Stimulated activated CD4-positive, alpha-beta T cell treated with anti-CD3 and anti-CD28 coated beads, Interleukin-15, amount 100 ng/mL, for 1 hour (primary cell): ENCODE measurements at places on chromosomes 7 and 10.

- DNase-seq = no peak
Measured at GRCh38 chr7:55641811-55642210, 69.5 kb upstream of the VOPP1 start.

- DNase-seq = no peak
Measured at GRCh38 chr10:121710207-121710606, 112.0 kb upstream of the FGFR2 start.

GRCh38 chr10:4671451-4672145 lies 154.4 kb upstream of the AKR1E2 start:
- no peak for DNase-seq

DNA sequence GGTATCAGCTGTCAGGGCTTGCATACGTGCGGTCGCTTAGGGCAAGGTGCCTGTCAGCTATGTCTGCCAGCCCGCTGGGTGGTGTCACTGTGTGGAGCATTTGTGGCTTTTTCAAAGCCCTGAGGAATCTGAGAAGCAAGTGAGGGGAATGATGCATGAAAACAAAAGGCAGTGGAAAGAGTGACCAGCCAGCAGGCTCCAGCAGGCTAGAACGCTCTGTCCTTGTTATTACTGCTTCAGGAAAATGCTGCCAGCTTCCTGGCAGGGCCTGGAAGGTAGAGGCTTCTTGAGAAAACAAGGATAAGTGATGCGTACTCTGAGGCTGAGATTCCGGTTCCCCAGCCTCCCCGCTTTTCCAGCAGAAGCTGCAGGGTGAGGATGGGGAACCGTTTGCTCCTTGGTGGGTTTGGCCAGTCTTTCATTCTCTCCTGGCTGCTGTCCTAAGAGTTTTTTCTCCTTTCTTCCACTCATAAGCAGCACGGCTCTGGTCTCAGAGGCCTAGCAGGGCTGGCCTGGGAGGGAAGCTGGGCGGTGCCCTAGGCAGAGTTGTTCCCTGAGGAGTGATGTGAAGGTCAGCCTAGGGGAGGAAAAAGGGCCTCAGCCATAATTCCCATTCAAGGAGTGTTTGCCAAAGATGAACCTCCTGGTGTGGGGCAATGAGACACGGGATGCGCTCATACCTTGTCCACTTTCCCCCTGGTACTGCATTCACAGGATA lies 42.8 kb upstream of the MKLN1 start:
- no peak for DNase-seq

GRCh38 chr7:71403202-71403946 lies 271.4 kb downstream of the GALNT17 start:
- DNase-seq = no peak

DNA sequence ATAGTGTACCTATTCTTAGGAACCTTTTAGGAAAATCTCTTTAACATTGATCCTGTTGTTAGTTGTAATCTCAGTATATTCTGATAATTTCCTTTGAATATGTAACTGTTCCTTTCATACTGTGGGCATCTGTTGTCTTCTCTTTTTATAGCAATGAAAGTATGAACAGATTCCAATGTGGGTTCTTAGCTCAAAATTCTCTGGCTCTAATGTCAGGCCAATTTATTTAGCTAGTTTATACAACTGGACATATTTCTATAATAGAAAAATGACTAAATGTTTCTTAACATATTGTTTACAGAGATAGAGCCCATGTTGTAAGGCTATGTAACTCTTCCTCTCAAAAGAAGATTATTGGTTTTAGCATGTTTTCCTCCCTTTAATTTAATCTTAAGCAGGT lies 363.2 kb downstream of the AUTS2 start:
- no peak for DNase-seq

- DNase-seq = no peak
Measured at GRCh38 chr10:28763471-28764170, 86.3 kb downstream of the BAMBI start.

DNA sequence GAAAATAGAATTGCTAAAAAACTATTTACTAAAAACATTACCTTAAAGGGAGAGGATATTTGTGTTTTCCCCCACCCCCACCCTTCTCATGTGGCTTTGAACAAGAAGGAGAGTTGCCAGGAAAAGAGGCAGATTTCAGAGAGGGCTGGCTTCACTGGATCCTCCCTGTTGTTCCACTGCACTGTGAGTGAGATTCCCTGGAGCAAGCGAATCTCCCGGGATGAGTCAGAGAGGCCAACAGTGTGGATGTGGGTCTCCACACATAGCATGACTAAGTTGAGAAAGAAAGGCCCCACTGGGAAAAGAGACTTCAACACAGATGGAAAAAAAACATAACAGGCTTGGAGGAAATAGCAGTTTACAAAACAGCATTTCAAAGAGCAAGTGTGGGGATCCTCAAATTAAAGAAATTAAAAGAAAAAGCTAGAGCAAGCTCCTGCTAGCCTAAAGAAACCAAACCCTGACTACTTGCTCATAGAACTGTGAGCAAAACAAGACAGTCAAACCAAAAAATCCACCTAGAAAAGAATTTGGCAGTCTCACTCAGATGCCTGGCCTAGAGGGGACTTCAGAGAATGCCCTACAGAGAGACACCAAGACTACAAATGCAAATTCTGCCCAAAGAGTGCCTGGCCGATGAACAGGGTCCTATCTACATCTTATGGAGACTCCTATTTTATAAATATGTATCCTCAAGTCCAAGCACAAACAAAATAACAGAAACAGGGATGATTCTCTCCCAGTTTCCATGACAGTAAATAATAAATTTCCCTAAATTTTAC lies 3.4 kb downstream of the CAV1 start:
- no peak for DNase-seq

GRCh38 chr7:127770885-127771284 lies 118.9 kb downstream of the SND1 start:
- DNase-seq = no peak

GRCh38 chr7:36984041-36984521 lies 259.8 kb upstream of the AOAH start:
- no peak for DNase-seq

- DNase-seq = no peak
Measured at GRCh38 chr10:60426425-60426824, 36.8 kb upstream of the ANK3 start.

GRCh38 chr10:51879238-51879637 lies 179.8 kb upstream of the CSTF2T start:
- no peak for DNase-seq

- DNase-seq = no peak
Measured at GRCh38 chr10:67697724-67698131, 1.7 kb upstream of the CTNNA3 start.

GRCh38 chr7:107076781-107077698 lies 32.5 kb downstream of the PRKAR2B start:
- no peak for DNase-seq

- no peak for DNase-seq
Measured at GRCh38 chr7:72405418-72405817, 6.7 kb downstream of the CALN1 start.

GRCh38 chr7:2629746-2630681 lies 1.8 kb upstream of the TTYH3 start:
- no peak for DNase-seq

DNA sequence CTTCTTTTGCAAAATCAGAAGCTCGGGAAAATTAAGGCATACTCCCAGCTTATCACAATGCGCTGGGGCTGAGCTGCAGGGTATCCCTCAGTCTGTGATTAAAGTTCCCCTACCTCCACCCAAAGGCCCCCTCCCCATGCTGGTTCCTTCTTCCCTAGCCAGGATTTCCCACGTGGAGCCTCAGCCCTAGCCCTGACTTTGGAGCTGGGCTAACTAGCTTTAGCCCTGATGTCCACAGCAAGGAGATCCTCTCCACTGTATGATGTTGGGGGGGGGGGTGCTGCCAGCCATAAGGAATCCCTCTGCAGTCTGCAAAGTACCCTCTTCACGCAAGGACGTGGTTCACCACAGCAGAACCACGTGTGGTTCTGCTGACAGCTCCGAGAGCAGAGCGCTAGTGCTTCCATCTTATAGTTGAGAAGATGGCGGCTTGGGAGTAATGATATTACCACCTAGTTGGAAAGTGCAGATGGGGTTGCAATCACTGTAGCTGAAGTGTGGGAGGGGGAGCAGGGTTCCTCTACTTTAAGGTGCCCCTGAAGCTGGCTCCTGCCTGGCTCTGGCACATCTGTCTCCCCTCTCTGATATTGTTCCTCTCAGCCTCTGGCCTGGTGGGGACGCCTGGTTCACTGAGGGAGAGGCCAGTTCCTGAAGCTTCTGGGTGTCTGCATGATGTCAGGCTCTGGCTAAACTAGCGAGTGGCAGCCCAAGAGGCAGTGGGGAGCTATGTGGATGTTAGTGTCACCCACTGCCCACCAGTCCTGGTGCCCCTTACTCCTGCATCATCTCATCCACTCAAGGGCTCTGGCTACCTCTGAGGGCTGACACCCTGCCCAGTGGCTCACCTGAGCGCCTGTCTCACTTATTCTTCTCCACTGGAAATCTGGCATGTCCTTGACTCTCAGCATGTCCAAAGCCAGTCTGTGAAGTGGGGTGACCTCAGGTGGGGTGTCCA lies 270.7 kb downstream of the RPS24 start:
- DNase-seq = no peak

GRCh38 chr10:11874568-11875493 lies 51.7 kb downstream of the PROSER2 start:
- peak; percentile 24 for DNase-seq

DNA sequence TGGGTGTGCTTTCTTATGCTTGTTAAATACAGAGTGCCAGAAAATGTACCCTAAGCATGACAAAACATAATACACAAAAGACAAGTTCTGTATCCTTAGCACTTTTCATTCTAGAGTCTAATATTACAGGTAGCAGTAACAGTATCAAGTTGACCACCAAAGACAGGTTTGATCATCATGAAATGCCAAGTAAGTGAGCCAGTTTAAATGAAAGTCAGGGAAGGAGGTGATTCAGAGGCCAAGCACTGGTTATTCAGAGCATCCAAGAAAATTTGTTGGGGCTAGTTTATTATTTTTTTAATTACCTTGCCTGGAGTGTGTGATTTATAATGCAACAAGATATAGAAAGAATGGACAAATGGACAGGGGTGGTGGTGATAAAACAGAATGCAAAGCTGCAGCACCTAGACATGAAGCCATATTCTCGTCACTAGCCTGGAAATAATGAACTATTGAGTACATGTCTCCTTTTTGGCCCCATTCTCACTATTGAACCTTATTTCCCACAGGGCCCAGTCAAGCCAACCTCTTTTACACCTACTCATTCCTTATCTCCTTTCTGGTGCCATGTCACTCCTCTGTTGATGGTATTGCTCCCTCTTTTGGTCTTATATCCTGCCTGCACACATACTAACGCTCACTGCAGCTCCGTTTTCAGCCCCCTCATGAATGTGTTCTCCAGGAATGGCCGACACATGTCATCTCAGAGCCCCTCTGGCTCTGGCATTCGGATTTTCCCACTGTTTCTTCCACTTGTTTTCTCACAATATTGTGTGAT lies 78.6 kb upstream of the GLCCI1 start:
- no peak for DNase-seq

- no peak for DNase-seq
Measured at GRCh38 chr10:22391600-22391999, 46.3 kb downstream of the SPAG6 start.

DNA sequence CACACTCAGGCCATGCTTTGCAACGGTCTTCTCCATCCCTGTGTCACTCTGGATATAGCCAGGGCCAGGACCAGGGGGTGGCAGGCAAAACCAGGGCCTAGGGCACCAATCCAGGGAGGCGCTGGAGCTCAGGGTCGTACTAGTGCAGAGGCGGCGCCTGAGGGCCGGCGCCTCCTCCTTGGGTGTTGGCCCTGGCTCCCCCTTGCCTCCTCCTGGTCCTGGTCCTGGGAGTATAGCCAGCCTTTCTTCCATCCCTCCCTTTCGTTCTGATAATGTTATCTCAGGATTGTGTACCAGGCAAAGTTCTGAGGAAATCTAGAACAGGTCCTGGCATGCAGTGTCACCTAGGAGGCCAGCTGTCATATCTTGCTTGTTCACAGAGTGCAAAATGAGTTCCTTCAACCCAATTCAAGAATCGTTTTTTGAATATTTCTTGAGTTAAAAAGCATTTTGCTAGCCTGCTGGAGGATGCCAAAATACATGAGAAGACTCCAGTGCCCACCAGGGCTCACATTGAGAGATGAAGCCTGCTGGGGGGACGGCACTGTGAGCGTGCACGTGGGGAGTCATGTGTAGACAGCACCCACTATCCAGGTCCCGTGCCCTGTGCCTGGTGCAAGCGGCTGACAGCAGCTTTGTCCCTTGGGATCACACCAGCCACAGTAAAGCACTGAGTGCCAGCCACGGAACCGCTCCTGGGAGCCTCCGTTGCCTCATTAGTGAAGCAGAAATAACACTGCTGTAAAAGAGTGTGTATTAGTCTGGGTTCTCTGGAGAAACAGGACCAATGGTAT lies 106.9 kb upstream of the C7orf33 start:
- no peak for DNase-seq
